ENCODE measurements at places on chromosomes 13 and 19. TPM values are rescaled to one million over a fixed set of nuclear protein-coding genes. Genes with fewer than 3 reads are reported as not detected.

- DNase-seq = no peak
Measured at GRCh38 chr19:49400029-49400428, 12.0 kb downstream of the KASH5 start.

OR7A5 gene
- not detected for total RNA-seq

DNA sequence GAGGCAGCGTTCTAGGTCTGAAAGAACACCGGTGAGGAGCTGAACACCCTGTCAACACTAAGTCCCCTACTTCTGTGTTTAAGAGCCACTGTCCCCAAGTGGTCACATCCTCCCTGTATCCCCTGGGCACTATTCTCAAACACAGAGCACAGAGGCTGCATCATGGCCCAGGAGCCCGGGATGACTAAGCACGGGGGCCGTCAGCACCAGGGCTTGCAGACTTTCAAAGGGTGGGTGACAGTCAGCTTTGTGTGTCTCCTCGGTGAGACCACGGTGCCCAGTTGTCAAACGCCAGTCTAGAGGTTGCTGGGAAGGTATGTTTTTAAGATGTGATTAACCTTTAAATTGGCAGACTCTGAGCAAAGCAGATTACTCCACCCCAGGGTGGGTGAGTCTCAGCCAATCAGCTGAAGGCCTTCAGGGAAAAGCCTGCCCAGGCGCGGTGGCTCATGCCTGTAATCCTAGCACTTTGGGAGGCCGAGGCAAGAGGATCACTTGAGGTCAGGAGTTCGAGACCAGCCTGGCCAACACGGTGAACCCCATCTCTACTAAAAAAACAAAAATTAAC, 8.0 kb downstream of the MAP2K2 start:
- DNase-seq = no peak

DNA sequence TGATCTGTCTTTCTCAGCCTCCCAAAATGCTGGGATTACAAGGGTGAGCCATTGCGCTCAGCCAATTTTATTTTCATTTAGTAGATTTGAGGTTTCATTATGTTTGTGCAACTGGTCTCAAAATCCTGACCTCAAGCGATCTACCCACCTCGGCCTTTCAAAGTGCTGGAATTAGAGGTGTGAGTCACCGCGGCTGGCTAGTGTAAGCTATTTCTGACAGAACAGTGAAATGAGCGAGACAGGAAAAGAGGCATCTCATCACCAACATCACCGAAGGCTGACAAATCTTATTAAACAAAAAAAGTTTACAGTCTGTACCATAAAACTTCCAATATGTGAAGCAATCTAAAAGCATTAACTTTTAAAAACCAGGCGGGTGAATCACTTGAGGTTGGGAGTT, 12.2 kb upstream of the ZNF888 start:
- peak; percentile 98 for DNase-seq

ZNF302 gene
- total RNA-seq = 14.8 TPM

- DNase-seq = peak; percentile 8
Measured at GRCh38 chr19:39596911-39597310, 5.4 kb upstream of the LGALS13 start.

- DNase-seq = no peak
Measured at GRCh38 chr19:3632098-3632497, 5.5 kb upstream of the CACTIN start.

GRCh38 chr13:44437356-44438233, 64.0 kb downstream of the SERP2 start:
- peak; percentile 48 for DNase-seq

- no peak for DNase-seq
Measured at GRCh38 chr13:99355267-99356011, 48.2 kb upstream of the GPR183 start.

GRCh38 chr19:39155114-39155700, 29.6 kb downstream of the PAK4 start:
- no peak for DNase-seq

ZNF547 gene
- 1.9 TPM for total RNA-seq

BCAM gene
- total RNA-seq = 49.5 TPM

SIGLEC12 gene
- not detected for total RNA-seq

RB1 gene
- total RNA-seq = 3.2 TPM

CFAP97D2 gene
- total RNA-seq = not detected

NLRP9 gene
- not detected for total RNA-seq

DNA sequence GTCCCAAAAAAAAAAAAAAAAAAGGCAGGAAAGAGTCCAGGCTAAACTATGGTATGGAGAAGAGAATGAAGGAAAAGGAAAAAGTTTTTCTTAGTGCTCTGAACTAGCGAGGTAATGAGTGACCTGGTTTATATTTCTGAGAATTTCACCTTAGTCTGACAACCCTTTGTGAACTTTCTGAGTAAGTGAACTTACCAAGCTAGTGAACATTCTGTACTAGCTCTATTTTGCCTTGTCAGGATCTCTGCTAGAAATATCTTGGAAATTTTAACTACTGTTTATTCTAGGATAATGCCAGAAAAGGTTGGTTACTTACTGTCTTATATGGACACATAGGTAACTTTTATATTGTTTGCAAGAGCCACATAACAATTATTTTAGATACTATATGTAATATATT, 4.4 kb downstream of the TRIM13 start:
- DNase-seq = no peak

DNA sequence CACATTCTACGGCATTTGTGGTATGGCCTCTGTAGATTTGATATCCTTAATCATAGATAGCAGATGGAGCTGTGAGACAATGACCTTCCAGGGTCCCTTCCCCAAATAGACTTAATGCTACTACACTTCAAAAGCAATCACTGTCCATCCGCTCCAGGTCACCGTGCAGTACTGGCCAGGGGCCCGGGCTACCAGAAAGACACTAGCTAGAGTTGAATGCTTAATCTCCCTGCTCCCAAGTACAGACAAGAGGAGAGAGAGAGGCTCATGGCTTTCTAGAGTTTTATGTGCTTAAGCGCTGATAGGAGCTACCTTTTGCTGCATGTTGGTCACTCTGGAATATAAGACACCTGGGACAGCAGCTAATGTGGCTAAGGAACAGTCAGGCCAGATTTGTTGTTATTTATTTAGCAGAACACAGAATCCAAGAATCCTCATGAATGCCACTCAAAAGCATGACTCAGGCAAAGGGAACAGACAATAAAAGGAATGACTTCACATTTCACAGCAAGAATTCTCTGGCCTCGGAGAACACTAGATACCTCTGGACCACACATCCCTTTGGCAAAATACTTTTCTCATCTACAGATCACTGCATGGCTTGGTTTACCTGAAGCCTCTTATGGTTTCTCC, 165.0 kb downstream of the LACC1 start:
- peak; percentile 71 for DNase-seq

DNA sequence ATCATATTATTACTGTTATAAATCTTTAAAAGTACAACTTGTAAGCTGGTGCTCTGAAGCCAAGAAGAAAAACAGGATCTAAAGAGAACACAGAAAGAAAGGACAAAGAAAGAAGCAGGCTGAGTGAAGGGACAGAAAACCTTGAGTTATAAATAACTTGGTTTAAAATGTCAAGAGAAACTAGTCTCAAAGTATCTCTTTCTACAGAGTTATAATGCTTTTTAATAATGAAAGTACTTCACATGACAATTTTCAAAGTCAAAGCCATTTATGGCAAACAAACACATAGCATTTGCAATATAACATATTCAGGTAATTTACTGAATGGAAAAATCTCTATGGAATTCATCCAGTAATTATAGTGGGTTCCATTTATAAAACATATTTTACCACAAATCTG, 33.4 kb downstream of the CAB39L start:
- no peak for DNase-seq

- DNase-seq = no peak
Measured at GRCh38 chr19:19549804-19550464, 11.9 kb downstream of the CILP2 start.

DNA sequence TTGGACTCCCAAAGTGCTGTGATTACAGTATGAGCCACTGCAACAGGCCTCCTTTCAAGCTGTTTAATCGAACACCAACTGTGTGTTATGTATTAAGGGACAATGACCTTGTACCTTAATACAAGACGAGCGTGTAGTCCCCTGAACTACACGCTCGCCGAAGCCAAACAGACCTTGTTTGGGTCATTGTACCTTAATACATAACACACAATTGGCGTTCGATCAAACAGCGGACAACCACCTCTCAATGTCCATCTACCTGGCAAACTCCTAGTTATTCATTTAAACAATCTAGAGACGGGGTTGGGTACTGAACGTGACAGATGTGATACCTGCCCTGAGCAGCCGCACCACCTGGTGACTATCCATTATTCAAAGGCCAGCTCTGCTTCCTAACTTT, 1.3 kb downstream of the CHERP start:
- no peak for DNase-seq

UQCR11 gene
- 87.1 TPM for total RNA-seq

- no peak for DNase-seq
Measured at GRCh38 chr19:58372311-58373133, 8.3 kb downstream of the ZNF837 start.

DNA sequence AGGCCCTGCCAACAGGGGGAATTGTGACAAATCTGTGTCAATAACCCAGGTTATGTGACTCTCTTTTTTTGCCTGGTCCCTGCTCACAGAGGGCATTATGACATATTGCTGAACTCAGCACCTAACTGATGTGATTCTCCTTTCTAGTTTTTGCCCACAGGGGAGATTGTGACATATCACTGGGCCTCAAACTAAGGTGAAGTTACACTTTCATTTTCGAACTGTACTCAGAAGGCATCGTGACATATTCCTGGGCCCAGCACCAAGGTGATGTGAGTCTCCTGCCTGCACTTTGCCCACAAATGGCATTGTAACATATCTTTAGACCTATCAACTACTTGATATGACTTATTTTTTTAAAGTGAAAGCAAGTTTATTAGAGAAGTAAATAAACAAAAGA, 83.0 kb downstream of the ZNF728 start:
- no peak for DNase-seq

GRCh38 chr19:49338023-49338677, 2.9 kb downstream of the CD37 start:
- no peak for DNase-seq

DNA sequence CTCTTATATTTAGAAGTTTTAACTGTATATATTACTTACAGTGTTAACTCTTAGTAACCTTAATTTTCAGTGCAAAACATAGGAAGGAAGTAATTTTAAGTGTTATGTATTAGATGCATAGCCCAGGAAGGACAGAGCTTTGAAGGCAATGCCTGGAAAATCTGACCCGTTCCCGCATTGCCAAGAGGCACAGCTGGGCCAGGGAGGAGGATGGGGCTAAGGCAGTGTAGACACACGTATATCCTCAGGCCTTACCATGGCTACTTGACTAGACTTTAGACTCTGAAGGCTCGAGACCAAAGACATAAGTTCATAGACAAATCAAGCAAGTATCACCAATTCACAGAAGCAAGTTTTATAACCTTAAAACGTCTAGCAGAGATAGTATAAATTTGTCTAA, 1944.2 kb downstream of the OLFM4 start:
- DNase-seq = no peak

DNA sequence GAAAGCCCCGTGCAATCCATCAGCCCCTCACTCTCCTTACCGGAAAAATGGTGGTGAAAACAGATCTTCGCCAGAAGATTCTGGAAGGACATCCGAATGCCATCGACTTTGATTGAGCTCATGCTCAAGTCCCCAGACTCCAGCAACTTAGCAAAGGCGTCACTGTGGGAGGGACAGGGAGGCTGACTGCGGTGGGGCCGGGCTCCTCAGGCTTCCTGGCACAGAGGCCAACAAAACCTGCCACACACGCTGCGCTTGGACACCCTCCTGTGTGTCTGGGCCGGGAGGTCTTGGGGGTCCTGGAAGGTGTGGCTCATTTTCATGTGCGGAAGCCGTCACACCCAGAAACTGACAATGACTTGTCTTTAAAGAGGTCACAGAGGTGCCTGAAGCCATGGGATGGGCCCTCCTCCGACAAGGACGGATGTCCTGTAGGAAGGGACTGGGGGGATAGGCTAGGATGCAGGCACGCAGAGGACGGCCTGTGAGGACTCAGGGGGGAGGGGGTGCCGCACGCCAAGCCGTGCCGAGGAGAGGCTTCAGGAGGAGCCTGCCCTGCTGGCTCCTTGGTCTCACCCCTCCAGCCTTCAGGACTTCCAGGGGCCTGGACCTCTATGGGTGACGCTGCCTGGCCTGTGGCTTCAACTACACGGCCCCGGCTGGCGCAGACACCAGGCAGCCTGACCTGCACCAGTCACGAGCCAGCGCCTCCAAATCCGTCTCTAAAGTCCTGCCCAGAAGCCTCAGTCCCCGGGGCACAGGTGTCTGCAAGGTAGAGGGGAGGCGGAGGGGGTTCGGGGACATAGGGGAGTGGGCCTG, 12.5 kb downstream of the IZUMO4 start:
- no peak for DNase-seq

Data from M059J (cell line).